Stimulated activated CD8-positive, alpha-beta memory T cell treated with anti-CD3 and anti-CD28 coated beads, Interleukin-2, amount 100 ng/mL, for 1 hour (primary cell): ENCODE measurements at places on chromosomes 5 and 9.

- no peak for DNase-seq
Observed at GRCh38 chr5:64838376-64838775, 69.6 kb downstream of the CWC27 start.

- peak; percentile 36 for DNase-seq
Observed at GRCh38 chr9:86946201-86947145, 833 bp downstream of the GAS1 start.

GRCh38 chr5:39016587-39017275 lies 57.5 kb downstream of the RICTOR start:
- DNase-seq, result no peak

DNA sequence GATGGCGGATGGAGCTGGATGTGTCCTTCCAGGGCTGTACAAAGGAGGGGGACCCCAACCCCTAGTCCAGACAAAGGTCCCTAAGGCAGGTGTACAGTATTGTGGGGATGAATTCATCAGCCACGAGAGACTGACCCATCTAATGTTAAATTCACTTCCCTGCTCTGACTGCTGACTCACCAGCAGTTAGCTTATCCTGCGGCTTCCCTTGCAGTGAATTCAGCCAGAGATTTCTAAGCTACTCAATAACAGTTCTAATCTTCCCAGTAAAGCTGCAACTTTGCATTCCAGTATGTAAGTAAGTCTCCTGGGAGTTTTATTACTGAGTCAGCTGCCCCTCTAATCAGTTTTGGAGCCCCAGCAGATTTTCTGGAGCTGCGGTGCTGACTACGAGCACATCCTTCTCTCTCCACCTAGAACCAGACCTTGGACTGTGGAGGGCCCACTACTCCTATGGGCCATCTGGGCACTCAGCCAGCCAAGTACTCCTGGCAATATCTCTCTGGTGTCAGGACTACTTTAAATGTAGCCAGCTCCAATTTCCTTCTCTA lies 16.1 kb downstream of the B4GALT1 start:
- no peak for DNase-seq

DNA sequence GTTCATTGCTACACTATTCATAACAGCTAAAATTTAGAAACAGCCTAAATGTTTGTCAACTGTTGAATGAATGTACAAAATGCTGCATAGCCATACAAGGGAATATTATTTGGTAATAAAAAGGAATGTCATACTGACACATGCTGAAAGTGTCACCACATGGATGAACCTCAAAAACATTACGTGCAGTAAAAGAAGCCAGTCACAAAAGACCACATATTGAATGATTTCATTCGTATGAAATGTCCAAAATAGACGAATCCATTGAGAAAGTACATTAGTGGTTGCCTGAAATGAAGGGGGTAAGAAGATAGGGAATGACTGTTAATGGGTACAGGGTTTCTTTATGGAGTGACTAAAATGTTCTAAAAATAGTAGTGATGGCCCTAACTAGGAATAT lies 11.6 kb upstream of the ECM2 start:
- DNase-seq, result no peak

DNA sequence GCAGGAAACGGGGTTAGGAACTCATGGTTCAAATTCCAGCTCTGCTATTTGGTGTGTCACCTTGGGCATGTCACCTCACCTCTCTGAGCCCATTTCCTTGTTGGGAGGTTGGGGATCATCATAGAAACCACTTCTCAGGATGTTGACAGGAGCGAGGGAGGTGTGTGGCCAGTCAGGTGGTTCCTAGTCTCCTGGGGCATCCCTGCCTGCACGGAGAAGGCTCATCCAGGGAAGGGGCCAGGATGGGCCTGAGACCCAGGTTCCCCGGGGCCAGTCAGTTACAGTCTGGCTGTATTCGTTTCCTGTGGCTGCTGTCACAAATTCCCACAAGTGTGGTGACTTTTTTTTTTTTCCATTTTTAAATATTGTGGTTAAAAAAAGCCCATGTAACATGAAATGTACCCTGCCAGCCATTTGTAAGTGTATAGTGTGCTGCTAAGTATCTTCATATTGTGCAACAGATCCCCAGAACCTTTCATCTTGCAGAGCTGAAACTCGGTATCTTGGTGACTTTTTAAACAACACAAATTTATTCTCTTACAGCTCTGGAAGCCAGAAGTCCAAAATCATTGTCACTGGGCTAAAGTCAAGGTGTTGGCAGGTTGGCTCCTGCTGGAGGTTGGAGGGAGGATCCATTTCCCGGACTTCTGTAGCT lies 78.7 kb upstream of the UNC5A start:
- DNase-seq, result no peak

DNA sequence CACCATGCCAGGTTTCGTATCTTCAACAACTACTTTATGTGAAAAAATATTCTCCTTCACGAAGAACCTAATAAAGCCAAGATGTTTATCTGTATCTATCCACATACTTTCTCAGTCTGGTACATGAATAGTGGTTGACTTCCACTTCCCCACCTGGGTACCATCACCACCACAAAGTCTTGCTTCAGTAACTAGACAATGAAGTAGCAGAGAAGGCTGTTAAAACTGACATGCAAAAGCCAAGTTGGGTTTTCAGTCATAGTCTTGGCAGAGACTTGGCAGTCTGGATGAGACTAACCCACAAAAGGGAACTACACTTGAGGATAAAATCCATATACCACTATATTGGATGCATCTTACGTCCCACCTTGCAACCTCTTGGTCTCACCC lies 5.0 kb downstream of the P4HA2 start:
- no peak for DNase-seq

DNA sequence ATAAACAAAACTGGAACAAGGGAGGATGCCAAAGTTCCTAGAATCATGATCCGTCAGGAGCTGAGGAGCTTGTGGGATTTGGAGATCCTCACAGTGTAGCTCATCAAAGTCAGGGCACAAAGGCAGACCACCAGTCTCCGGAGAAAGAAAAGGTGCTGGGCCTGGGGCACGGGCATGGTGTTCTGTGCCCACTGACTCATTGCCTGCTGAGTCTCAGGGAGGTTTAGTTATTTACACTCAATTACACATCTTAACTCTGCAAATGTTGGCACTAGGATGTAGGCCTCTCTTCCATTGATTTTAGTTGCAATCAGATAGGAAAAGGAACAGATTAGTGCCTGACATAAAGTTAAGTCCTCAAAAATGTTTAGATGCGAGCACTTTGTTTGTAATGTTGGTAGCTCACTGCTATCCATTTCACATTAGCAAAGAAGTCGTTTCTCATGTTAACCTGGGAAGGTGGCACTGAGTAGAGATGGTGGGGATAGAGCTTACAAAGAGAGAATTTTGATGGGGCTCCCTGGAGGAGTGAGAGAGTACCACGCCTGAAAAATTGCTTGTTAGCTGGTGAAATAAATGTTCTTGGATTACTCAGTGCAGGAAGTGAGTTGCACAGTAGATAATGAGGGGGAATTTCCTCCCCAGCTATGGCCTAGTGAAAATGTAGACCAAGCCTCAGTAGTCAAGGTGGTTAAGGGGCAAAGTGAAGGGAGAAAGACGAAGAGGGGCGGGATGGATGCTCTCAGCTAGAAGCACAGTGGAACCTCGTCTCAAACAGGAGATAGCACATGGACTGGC lies 109.5 kb upstream of the CD180 start:
- DNase-seq, result no peak

DNA sequence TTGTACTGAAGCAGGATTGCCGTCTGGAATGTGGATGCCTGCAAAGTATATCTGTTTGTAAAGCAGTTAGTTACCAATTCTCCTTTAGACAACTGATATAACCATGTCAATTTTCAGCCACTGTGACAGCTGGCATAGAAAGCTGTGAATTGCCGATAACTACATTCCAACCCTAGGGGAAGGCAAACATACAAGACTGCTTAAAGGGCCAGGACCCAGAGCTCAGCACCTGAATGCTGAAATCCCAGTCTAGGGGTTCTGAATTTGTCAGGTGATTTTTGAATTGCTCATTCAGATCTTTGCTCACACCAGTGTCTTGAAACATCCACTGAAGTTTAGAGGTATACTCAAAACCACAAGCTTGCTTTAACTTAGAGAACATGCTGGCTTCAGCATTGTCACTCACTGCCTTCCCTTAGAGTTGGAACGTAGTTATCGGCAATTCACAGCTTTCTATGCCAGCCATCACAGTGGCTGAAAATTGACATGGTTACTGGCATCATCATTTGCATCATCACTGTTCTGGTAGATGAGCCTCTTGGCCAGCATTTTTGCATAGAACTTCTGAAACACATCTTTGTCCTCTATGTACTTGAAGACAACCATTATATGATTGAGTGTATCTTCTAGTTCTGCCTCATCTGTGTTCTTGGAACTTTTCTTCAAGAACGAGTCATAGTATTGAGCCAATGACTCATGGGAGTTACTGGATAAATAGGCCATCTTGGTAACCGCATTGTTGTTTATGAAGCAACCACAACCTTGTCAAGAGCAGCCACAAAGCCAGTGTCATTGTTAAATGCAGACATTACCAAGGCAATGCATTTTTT lies 82.1 kb downstream of the CCDC192 start:
- DNase-seq, result no peak

GRCh38 chr5:125333416-125333815 lies 587.0 kb upstream of the ZNF608 start:
- no peak for DNase-seq

- no peak for DNase-seq
Observed at GRCh38 chr9:83508067-83508466, 30.1 kb downstream of the FRMD3 start.

GRCh38 chr5:179568721-179569120 lies 18.4 kb downstream of the RUFY1 start:
- no peak for DNase-seq

GRCh38 chr5:137016783-137017324 lies 482.3 kb downstream of the SPOCK1 start:
- DNase-seq, result no peak

GRCh38 chr5:151591144-151591819 lies at the start of gene FAT2:
FAT2 (minus strand) TSS chr5:151591331; CDS start chr5:151568931, 22,400 bp downstream.
- DNase-seq, result no peak

DNA sequence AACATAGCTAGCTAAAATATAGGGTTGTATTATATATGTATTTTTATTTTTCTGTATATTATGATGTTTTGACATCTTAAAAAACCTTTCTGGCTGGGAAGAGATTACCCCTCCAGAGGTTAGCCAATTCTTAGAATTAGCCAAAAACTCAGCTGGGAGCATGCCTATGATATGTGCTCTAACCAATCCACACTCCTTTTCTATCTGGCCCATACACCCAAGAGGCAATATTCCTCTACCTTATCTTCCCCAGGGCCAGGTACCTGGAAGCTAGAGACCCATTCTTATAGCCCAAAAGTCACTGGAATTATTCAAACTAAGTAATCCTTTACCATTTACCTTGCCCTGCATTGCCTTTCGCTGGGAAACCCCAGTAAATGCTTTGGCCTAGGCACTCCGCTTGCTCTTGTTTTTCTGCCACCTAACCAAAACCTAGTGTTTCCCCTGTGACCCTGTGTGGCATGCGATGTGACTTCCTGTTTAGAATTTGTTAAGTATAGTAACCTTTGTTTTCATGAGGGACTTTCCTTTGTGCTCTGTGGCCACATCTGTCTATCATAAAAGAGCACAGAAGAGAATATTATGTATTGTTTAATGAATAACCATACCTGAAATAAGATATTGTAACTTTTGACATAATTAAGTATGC lies 37.4 kb downstream of the CSNK1G3 start:
- DNase-seq, result peak; percentile 23

DNA sequence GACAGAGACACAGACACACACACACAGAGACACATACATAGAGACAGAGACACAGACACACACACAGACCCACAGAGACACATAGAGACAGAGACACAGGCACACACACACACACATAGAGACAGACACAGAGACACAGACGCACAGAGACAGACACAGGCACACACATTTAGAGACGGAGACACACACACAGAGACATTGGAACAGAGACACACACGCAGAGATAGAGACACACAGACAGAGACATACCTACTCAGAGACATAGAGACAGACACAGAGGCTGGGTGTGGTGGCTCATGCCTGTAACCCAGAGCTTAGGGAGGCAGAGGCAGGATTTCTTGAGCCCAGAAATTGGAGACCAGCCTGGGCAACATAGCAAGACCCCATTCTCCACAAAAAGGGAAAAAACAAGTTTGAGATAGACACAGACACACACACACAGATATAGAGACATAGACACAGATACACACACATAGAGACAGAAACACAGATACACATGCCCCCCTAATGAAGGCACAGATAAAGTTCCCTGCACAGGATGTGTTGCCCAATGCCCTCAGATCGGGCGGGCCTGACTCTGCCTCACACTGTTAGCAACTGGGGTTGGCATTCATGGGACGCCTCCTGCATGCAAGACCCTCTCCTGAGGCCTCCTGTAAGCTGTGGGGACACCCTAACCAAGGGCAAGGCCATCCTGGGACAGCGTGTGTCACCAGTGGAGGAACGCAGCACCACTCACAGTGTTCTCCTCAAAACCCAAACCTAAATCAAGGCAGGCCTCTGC lies 3.3 kb upstream of the RALGDS start:
- DNase-seq, result no peak

GRCh38 chr5:114062932-114063867 lies 298.7 kb upstream of the KCNN2 start:
- no peak for DNase-seq

- no peak for DNase-seq
Observed at GRCh38 chr5:114360357-114360756, 1.5 kb upstream of the KCNN2 start.

GRCh38 chr9:73684601-73685000 lies 532.9 kb downstream of the ANXA1 start:
- DNase-seq, result no peak

DNA sequence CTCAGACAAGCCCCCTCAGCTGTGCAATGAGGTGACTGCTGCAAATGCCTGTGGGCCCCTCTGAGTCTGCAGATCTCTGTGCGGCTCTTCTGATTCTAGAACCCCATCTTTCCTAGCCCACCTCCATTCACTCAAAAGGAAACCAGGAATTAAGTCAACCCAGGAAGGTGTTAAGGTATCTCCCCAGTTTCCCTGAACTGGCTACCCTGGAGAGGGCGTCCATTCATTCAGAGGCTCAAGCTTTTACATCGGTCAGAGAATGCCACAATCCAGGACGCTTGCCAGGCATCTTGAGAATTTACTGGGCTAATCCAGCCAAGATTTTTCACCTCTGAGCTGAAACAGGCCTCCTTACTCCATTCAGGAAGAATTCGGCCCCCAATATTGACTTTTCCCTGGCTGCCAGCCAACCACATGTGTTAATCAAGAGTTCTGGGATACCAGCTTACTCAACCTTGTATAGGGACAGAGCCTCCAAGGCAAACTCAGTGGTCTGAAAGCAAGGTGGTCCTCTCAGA lies 889 bp upstream of the ADAMTS12 start:
- DNase-seq, result no peak

DNA sequence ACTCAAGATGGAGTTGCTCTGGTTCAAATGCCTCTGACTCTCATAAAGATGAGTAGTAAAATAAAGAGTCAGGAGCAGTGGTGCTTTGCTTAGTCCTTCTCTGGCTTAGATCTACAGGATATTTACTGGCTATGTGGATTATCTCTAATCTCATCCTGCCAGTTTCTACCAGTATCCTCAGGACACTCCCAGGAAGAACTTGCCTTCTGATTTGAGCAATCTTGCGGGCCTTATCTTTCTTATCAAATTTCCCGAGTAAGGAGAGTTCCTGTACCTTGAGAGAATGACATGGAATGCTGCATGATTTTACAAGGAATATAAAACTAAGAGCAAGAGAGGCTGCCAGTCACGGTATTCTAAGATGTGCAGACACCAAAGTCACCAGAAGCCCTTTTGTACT lies 364.0 kb downstream of the ARHGEF28 start:
- no peak for DNase-seq
